ENCODE measurements at places on chromosomes 7 and 10. TPM values are rescaled to one million over a fixed set of nuclear protein-coding genes. Genes with fewer than 3 reads are reported as not detected.

DNA sequence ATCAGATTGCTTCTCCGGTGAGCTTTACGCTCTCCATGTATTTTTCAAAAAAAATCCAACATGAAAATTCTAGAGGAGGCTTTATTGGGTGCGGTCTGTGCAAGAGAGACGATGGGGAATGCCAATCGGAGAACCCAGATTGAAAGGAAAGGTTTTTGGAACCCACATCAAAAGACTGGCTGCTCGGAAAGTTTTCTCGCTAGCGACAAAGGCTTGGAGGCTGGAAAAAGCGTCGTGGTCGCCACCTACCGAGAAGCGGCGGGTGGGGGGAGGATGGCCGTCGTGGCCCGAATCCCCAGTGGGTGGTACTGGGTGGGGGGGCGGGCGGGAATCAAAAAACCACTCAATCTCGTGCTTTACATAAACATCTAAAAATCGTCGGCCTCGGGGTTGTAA, 1.1 kb upstream of the GTF2I start:
- peak; percentile 69 for DNase-seq

DNA sequence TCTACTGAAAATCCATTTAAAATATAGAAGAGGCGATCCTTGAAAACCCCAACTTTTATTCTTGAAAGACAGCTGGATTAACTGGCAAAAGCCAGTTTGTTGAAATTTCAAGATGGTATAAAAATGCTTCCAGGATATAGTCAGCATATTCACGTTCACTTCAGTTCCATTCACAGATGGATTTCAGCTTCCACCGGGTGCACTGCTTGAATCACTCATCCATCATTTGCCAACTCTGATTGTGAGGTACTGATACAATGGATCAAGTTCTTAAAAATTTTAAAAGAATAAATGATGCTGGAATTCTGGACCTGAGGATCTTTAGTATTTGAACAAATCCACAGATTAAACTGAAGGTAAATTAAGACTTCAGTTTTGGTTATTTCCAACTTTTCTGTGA, 2.4 kb downstream of the PURB start:
- DNase-seq, result no peak

TNKS2 gene
- polyA plus RNA-seq, result 7.9 TPM

DNA sequence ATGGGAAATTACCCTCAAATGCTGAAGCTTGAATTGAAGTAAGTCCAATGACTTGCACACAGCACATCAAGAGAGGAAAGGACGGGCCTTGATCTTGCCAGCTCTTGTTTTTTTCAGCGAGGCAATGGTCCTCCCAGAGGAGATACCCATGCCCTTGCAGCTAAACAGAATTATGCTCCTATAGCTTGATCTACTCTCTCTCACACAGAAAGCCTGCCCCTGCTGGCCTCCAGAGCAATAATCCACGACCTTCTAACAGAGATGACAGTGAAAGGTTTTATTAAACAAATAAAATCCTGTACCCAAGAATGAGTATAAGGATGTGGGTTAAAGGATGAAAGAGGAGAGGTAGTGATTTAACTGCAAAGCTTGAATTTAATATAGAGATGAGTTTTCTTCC, 268.0 kb downstream of the ADRA2A start:
- DNase-seq, result no peak

WEE2 gene
- polyA plus RNA-seq, result 0.09 TPM

- DNase-seq, result no peak
Measured at GRCh38 chr10:50279489-50279888, 28.2 kb upstream of the ASAH2 start.

CCDC3 gene
- 9.9 TPM for polyA plus RNA-seq

All from adrenal gland (tissue), 19 donors.